EH (cell line): ENCODE measurements at places on chromosomes 4 and X.

DNA sequence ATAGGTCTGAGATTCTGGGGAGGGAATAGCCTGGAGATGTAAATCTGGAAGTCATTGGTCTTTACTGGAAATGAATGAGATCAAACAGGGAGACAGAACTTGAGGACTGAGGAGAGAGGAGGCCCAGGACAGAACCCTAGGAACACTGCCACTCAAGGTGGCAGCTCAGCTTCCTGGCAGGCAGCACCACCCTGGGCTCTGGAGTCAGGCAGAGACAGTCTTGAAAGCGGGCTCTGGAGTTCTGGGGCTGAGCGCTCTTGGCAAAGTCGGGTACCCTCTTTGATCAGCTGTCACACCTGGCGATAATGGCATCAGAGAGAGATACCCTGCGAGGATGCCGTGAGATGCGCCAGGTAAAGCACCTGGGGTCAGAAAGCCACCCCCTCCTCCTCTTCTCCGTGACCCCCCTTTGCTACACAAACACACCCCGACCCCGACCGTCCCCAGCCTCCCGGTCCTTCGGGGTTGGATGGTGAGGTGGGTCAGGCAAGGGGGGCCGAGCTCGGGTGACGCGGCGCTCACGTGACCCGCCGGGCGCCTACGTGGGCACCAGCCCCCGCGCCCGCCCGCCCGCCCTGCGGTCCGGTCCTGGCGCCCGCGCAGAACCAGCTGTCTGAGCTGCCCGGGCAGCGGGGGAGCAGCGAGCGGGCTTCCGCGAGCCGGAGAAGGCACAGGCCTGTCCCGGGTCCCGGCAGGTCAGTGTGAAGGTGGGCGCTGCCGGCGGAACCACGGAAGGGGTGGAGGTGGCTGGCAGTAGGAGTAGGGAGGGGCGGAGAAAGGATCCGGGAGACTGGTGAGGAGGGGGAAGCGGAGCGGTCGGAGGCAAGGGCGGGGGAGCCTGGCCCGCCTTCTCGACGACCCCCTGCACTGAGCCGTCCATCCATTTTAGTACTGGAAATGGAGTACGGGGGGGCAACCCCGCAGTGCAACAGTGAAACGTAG, at the start of gene TCEAL3:
TCEAL3 (plus strand) TSS at position 600 of the 942 bp plus-strand sequence. CDS start 1,102 bp downstream, outside the sequence.
- DNase-seq: peak; percentile 71

DNA sequence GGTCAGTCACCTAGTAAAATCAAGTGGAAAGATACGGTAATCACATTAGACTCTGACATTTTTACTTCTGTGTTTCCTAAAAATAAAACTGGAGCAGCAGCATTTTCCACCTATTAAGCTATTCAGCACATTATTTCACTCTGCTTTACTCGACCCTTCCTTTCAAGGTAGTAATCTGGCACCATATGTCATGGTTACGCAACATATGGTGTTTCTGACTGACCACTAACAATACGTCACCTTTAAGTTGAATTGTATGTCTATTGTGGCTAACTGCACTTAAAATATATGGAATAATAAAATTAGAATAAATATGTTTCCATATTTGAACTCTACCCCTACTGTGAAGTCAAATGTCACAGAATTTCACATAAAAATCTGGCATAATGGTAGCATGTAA, 168.8 kb downstream of the CDS1 start:
- no peak for DNase-seq

DNA sequence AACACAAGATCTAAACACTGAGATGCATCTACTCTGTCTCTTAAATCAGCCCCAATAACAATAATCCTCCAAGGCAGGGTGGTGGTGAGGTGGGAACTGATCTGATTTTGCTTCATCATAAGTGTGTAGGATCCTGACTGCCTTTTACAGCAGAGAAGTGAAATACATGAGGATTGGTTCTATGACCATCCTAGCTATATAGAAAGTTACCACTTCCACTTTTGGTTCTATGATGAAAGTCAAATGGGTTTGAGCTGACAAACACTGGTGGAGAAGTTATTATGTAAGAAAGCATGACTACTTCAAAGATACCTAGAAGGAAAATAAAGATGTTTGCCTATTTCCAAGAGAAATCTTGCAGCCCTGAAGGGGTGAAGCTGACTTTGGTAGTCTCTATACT, 181.6 kb downstream of the NKX6-1 start:
- no peak for DNase-seq

GRCh38 chr4:41437111-41437536, 100.8 kb upstream of the LIMCH1 start:
- no peak for DNase-seq

DNA sequence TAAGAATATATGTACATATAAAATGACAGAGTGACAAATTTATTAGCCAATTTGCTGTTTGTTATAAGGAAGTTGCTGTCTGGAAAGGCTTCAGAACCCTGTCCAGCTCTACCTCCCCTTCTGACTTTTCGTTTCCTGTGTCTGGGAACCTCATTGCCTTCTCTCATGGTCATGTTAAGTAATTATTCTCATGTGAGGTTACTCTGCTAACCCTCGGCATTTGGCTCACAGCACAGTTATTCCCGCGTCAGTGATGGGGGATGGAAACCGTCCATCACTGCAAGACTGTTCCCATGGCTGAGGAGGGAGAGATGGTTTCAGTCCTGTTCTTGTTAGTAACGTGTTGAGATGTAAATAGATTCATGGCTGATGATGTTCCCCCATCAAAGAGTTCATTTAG, 11.9 kb downstream of the EDNRA start:
- DNase-seq: peak; percentile 89

DNA sequence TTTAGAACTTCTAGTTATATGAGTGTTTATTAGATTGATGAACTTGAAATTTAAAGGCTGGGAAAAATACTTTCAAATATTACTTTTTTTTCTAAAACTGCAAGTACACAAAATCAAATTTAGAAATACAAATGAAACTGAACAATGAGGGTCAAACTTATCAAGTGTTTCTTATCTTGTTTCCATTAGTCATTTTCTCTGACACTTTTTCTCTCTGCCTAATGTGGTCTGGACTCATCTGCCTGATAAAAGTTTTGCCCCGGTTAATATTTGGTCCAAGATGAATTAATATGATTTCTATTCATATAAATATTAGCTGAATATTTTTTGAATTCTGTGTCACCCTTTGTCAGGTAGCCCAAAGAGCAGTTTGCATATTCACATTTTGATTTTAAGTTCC, 8.7 kb upstream of the HPGDS start:
- DNase-seq: no peak

- DNase-seq: no peak
Measured at GRCh38 chr4:83316459-83317165, 18.0 kb downstream of the HPSE start.

GRCh38 chr4:121784401-121784800, 16.7 kb upstream of the EXOSC9 start:
- DNase-seq: peak; percentile 77

GRCh38 chr4:97475621-97476020, 667.7 kb downstream of the STPG2 start:
- no peak for DNase-seq

- DNase-seq: no peak
Measured at GRCh38 chr4:148800940-148801339, 358.7 kb upstream of the NR3C2 start.

DNA sequence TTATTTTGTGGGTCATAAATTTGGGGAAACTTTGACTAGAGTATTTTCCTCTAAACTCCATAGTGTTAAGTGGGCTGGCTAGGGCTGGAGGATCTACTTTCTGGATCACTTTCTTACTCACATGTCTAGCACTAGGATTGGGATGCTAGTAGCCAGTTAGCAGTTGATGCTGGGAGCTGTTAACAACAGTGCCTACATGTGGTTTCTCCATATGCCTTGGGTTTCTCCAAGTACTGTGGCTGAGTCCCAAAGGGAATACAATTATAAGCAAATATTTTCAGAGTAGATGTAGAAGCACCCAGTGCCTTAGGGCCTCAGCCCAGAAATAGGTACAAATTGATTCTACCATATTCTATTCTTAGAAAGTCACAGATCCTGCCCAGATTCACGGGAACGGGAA, 1614.9 kb downstream of the ARAP2 start:
- no peak for DNase-seq

- peak; percentile 46 for DNase-seq
Measured at GRCh38 chr4:5660185-5660584, 48.2 kb downstream of the EVC2 start.

DNA sequence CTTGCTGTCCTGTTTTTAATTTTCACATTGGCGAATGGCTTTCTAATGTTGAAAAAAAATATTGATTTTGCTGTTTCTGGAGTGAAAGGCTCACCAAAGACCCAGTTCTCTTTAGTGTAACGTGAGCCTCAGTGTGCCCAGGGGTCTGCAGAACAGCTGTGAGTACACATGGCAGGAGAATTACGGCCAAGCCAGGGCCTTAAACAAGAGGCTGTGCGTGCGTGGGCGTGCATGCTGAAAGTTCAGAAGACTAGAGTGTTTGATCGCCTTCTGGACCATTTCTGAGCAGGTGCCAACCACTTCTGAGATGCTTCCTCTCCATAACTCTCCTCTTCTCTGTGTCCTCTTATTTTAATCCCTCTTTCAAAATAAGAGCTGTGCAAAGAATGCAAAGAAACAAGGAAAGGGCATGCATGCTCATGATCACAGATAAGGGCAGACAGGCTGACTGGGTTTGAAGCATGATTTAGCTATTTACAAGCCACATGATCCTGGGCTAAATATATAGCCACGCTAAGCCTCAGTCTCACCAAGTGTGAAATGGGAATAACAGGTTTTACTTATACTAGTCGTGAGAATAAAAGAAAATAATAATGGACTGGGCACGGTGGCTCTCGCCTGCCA, 9.9 kb downstream of the PHEX start:
- no peak for DNase-seq

DNA sequence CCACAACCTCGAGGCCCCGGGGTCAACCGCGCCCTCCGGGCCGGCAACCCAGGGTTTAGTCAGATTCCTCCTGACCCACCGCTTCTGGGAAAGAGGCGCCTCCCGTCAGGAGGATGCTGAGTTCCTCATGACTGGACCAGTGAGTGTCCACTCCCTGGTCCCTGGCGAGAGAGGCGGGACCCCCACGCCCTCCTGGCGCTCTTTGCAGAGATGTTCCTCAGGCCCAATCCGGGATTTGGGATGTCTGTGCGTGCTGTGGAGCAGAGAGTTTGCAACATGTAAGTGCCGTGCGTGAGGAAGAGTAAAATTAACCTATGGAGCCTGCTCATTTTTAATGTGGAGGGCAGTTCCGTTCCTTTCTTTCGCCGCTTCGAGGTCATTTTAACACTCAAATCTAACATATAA, 824 bp upstream of the UGDH start:
- peak; percentile 89 for DNase-seq

DNA sequence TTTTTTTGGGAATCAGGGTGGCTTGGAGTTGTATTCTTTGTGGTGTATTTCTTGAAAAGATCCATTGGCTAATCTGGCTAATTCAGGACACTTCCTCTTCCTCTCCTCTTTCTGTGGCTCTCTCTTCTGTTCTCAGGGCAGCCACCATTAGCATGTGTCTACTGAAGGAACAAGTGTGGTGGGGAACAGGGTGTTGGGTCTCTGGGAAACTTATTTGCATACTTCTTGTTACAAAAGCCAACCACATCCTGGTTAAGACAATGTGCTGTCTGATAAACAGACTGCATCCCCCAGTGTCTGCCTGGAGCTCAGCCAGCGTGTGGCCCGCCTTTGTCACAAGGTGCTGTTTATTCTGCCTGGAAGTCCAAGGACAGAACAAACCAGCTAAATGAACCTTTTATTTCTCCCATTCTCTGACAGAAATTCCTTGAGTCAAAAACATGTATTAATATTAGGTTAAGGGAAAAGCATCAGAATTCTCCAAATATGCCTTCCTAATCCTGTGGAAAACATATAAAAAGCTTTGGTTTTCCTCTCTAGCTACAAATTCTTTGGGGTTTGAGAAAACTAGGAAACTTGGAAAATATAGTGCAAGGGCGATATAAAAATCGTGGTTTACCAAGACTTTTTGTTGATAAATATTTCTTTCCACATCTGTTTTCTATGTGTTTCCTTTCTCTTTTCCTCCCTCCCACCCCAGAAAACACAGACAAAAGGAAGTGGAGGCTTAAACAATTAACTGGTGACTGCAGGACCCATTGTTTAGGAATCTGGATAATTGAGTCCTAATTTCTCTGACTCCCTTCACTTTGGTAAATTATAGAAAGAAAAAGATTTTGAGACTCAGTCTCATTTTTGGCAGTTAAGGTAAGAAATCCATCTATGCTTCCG, 203.6 kb downstream of the SPRY1 start:
- DNase-seq: peak; percentile 43

DNA sequence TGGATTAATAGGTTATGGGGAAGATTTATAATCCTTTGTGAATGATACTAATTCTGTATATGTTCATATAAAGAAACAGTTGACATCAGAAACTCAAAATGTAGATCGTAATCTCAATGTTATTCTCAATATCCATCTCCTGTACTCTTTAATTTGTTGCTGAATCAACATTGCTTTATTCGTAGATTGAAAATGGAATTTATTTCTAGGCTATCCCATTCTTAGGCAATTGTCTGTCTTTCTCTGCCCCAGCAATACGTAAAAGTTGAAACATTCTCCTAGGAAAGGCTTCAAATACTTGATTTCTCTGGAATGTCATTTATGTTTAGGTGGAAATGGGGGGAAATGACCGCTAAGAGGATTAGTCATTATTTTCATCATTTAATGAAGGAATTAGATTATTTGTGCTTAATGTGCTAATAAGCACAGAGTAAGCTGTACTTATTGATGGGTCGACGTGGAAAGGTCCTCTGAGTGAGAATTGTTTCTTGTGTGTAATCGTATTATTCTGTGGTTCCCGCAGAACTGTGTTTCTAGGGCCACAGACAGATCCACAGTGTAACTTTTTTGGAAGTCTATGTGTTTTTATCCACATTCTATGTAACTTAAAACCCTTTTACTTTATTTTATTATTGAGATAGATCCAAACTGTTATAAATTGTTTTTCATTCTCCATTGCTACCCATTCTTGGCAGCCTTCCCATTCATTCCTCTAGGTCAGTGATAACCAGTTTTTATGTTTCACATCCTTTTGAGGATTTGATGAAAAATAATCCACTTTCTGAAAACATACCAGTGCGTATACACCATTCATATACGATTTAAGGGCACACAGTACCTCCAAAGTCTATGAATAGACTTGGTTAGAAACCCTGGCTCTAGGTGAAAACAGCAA, 262.9 kb downstream of the ARHGAP10 start:
- DNase-seq: peak; percentile 33

DNA sequence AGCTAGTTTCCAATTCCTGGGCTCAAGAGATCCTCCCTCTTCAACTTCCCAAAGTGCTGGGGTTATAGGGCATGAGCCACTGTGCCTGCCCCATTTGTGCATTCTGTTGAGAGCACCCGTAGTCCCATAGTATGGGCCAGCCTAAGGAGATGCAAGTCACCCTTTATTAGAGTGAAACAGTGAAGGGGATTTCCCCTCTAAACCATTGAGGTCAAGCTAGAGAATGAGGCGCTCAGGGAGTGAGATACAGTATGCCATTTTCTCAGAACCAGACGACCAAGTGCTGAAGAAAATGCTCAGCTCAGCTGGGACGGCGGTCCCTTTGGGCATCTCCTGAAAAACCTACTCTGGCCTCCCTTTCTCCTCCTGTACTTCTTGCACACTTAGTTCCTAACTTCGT, 18.7 kb downstream of the RNF4 start:
- DNase-seq: no peak

GRCh38 chr4:79852305-79852730, 220.7 kb downstream of the ANTXR2 start:
- DNase-seq: peak; percentile 70
